ENCODE measurements at places on chromosomes 13 and 19.

DNA sequence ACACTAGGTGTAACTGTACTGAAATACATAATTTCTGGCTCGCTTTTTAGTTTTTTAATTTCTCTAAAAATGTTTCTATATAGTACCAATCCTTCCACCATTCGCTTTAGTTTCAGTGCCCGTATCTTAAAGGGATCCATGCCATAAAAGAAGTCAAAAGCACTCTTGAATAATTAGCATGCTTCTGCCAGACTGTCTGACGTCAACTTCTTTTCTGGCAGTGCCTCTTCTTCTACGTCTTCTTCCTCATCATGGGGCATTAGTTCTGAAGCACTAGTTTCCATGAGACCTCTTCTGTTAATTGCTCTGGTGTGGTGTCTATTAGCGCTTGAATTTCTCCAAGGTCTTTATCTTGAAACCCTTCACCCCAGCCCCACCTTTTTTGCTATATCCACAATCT lies 93.8 kb upstream of the DOCK9 start:
- DNase-seq: no peak

DNA sequence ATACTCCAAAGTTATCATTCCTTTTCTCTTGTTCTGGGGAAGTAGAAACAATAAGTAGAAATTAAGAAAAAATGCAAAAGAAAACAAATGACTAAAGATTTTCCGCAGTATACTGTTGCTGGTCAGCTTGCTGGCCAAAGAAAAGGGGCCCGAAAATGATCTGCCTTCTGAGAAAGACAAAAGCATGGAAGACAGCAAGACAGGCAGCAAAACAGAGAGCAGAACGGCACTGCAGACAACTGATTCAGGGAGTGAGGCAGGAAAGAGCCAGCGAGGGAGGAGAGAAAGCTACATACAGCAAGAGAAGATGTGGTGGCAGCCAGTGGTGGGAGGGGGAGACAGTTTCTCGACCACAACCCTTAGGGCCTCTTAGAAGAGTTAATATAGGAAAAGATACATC lies 5.3 kb upstream of the DOCK9 start:
- DNase-seq: no peak

DNA sequence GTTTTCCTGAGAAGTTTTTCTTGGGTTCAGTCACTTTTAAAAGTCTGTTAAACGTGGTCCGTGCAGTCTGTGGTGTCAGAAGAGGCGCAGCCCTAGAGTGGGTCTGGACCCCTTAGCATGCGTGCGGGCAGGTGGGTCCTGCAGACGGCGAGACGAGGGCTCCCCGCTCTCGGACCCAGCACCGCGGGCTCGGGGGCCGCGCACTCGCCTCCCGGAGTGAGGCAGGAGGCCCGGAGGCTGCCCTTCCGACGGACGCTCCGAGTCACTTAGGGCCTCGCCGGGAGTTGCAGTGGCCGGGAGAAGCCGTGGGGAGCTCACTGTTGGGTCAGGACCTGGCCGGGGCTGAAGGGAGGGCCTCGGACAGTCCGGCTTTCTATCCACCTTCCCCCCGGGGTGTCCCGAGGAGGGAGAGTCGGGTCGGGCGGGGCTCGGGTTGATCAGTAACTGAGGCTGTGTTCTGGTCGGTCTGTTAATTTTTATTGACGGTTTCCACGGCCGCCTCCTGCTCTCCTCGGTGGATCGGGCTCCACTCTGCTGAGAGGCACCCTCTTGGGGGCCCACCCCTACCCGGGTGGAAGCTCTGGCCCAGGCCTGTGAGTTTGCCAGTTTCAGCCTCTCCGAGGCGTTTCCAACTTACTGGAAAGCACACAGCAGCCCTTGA lies 1.3 kb downstream of the PTBP1 start:
- DNase-seq: no peak

- no peak for DNase-seq
These were observed 575.1 kb downstream of the SLITRK5 start for GRCh38 chr13:88246239-88246638.

DNA sequence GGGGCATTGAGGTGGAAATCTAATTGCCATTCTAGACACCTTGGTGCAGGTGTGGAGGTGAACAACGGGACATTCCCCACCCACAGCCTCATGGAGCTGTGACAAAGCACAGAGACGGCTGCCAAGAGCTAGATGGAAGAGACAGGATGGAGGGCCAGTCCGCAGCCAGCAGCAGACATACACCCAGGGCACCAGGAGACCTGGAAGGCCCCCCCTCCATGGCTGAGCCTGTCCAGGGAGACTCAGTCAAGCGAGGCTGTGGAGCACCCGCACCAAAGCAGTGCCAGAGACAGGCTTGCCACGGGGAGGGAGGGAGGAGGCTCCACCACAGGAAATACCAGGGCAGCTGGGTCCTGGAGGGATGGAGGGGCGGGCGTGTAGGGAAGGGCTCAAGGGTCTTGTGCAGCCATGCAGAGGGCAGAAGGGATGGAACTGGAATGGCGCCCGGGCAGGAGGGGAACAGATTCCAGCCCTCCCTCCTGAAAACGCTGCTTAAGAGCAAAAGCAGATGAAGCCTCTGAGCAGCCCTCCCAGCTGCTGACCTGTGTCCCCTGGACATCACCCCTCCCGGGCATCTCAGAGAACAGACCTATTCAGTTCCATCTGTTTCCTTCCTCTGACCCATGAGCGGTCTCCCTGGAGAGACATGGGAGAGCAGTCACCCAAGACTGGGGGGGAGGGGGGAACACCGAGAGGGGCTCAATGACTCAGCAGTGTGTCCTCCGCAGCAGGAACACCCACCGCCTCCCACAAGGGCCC lies 14.4 kb downstream of the EPS15L1 start:
- DNase-seq: no peak

DNA sequence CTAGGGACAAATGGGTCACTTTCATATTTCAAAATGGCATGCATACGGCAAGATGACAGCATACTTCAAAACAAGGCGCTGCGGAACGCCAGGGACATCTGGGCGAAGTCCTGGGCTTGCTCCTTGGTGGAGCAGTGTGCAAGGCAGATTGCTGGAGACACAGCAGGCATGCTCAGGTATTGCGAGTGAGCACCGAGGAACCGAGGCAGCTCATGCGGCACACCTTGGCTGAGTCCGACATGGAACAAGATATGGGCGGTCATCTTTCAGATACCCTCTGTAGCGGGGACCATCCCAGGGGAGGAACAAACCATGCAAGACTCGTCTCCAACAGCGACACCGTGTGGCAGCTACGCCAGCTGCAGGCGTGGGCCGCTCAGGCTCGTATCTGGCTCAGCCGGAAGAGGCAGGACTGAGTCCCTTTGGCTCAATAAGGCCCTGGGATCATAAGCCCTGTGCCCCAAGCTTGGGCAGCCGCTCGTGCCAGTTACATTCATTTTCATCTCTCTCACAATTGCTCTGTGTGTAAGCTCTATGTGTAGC lies 112.4 kb downstream of the NUFIP1 start:
- DNase-seq: no peak

GRCh38 chr13:40460116-40460515 lies 206.3 kb downstream of the FOXO1 start:
- DNase-seq: no peak

- DNase-seq: no peak
These were observed 590 bp upstream of the LGI4 start for GRCh38 chr19:35135389-35135909.

- no peak for DNase-seq
These were observed 19.7 kb downstream of the FBXL12 start for GRCh38 chr19:9799162-9799561.

GRCh38 chr19:17751103-17751911 lies at the start of gene FCHO1:
Gene FCHO1, plus strand, starts transcription at chr19:17751477. Its CDS starts 3,688 bp downstream, at chr19:17755165.
- DNase-seq: no peak

DNA sequence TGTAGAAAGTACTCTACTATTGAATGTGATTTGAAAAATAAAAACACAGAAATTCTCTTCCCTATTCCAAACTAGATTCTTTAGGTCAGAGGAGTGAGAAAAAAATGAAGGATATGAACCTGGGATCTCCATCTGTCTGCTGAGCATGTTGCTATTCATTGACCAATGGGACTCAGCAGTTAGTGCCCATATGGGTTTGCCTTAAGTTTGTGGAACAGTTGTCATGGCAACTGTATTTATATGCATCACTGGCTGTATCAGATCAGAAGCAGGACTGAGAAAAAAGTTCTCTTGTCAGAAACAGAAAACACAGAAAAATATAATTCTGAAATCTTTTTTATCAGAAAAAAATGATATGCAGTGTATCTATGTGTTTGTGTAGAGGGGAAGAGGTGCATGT lies 73.3 kb upstream of the ATXN8OS start:
- DNase-seq: no peak

- DNase-seq: no peak
These were observed at the start of gene INAFM1 for GRCh38 chr19:47274071-47274890. Gene INAFM1, plus strand, starts transcription at chr19:47274885. Its CDS starts 35 bp downstream, at chr19:47274920.

- peak; percentile 86 for DNase-seq
These were observed 1.4 kb downstream of the RASA3 start for GRCh38 chr13:114130837-114131582.

GRCh38 chr19:36215276-36216123 lies 594 bp downstream of the ZNF146 start:
- DNase-seq: no peak

DNA sequence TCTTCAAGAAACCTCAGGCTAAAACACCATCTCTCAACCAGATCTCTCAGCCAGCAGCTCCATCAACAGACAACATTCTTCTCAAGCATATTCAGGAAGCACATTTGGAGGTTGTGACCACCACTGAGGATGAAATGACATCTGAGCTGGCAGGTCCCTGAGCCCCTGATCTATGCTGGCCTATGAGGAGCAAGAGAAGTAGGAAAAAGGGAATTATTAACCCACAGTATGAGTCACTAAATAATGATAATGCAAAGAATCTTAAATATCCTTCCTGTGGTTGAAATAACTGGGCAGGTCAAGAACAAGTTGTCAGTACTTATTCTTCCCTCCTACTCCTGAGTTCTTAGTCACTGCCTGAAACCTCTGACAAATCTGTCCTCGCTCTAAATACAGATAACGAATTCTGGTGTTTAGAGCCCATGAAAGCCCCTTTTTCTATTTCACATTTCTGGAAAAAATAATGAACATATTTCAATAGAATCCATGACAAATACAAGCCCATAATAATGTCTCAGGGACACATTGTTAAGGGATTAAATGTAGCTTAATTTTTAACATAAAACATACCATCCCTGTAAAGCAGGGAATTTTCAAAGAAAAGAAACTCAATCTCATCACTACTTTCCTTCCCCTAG lies 225.8 kb upstream of the IRS2 start:
- peak; percentile 92 for DNase-seq

DNA sequence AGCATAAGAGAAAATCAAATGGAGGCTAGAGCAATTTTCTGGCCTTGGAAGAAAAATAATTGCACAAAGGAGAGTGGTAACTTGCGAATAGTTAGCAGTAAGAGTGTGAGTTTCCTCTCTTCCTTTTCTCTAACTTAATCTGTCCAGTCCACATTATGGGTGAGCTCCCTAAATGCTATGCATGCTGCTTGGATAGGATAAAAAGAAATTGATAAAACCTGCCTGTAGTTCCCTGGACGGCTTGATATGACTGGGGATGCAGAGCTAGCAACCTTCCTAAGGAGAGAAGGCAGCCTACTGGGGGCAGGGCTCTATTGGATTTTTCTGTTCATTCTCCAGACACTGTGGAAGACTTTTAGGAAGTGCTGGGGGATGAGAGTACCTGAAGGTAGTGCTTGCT lies 311.3 kb downstream of the LMO7 start:
- DNase-seq: no peak

DNA sequence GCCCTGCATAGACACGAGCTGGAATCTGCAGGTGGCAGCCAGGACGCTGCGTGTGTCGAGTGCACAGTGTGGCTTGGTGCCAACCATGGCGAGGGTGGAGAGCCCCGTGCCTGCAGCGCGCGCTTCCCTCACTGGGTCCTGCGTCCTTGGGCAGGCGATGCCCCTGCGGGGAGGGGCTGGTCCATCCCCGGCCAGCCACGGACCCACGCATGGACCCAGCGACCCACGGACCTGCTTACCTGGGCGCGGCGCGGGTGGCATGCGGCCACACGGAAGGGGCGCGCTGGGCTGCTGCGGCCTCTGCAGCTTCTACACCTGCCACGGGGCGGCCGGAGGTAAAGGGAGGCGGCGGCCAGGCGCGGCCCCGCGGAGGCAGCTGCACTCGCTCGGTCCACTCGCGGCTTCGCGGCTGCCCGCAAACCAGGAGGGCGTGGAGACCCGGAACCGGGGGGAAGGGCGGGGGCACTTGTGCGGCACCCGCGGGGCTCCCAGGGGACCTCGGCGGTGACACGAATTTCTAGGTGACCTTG lies 569 bp upstream of the MCF2L start:
- DNase-seq: no peak

Measured in GM04503 (cell line).